ENCODE measurements at places on chromosomes 1 and 21.
A peak's percentile ranks its signal among the peaks of the same experiment; 100 is the strongest.

- no peak for DNase-seq
These were observed 23.9 kb upstream of the TMEM52 start for GRCh38 chr1:1942753-1943656.

DNA sequence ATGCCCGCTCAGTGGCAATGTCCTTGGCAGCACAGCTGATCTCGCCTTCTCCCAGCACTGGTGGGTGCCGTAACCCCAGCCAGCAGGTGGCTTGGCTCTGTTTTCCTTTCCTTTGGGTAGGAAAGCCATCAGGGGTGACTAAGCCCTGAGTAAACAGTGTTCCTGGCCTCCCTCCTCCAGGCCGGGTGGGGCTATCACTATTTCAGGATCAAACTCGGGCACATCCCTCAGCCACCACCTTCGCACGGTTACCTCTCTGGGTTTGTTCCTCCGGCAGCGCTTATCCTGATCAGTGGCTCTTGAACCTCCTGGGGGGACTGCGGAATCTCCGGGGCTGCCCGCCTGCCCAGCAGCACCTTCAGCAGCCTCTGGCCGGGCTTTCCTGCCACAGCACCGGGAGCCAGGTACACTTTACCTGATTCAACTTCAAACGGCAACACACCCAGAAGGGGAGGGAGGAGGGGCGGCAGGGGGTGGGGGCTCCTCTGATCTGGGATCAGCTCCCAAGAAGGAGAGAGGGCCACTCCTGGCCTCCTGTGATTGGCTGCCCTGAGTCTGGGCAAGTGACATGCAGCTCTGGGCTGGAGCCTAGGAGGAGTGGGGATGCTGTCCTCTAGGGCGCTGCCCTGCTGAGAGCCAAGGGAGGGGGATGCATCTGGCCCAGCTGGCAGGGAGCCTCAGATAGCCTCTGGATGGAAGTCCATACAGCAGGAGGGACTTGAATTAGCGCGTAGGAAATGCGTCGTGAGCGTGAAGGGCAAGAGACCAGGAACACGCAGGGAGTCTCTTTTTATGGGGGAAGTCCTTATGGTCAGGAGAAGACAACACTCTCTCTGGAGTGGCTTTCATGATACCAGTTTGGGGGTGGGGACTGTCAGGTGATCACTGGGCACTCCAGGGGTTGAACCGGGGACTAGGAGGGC lies at the start of gene ASCL5:
Gene ASCL5 (minus strand): TSS at position 353 of the 923 bp plus-strand sequence. CDS start 11,812 bp downstream, outside the sequence.
- DNase-seq = peak; percentile 97

- peak; percentile 24 for DNase-seq
These were observed 671 bp downstream of the KIF26B start for GRCh38 chr1:245155272-245156040.

GRCh38 chr1:24085546-24085945 lies 26.4 kb downstream of the MYOM3 start:
- no peak for DNase-seq

DNA sequence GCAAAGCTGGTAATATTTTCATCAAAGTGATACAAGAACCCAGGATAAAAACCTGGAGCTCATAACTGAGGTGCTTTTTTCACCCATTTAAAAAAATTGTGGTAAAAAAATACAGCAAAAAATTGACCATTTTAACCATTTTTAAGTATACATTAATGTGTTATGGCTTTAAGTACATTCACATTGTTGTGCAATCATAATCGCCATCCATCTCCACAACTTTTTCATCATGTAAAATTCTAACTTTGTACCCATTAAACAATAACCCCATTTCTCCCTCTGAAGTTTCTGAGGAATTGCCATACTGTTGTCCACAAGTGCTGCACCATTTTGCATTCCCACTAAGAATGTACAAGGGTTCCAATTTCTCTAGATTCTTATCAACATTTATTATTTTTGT lies 36.6 kb downstream of the ACP6 start:
- DNase-seq = no peak

GRCh38 chr1:203055161-203055799 lies 29.0 kb downstream of the PPFIA4 start:
- DNase-seq = no peak

DNA sequence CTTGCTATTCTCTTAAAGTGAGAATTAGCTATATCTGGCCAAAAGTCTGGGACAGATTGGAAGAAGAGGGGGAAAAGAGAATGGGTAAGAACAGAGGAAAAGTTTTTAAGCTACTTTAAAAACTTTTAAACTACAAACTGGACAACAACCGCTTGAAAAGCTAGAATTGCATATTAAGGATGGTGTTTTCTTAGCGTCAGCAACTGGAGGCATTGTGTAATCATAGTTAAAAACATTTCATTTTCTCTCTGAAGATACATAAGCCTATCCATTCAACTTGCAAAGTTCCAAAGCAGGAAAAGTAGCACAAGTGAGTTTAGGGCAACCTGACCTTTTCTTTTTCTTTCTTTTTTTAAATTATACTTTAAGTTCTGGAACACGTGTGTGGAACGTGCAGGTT lies 10.9 kb downstream of the PBX1 start:
- DNase-seq = no peak

GRCh38 chr1:196344453-196344852 lies 263.8 kb downstream of the KCNT2 start:
- no peak for DNase-seq

DNA sequence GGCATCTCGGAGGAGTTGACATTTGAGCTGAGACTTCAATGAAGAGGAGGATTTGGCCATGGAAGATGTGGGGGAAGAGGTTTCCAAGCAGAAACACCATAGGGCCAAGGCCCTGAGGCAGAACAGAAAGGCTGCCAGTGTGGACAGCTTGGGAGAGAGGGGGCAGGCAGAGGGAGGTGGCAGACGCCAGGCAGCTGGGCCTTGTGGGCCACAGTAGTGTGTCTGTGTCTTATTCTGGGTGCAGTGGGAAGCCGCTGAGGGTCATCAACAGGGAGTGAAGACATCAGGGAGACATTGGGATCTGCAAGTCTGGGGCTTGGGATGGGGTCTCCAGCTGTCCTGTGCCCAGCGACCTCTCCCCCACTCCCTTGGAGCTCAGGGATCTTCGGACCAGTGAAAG lies 96.8 kb downstream of the LACTBL1 start:
- no peak for DNase-seq
